Stimulated activated CD4-positive, alpha-beta T cell treated with anti-CD3 and anti-CD28 coated beads, Interleukin-12 subunit alpha, Interleukin-12 subunit beta, amount 100 ng/mL, for 48 hours (primary cell): ENCODE measurements at places on chromosomes 7 and 10.

GRCh38 chr7:127789031-127789430, 137.0 kb downstream of the SND1 start:
- no peak for DNase-seq

- DNase-seq = no peak
Measured at GRCh38 chr10:110101464-110102144, 93.8 kb downstream of the ADD3 start.

DNA sequence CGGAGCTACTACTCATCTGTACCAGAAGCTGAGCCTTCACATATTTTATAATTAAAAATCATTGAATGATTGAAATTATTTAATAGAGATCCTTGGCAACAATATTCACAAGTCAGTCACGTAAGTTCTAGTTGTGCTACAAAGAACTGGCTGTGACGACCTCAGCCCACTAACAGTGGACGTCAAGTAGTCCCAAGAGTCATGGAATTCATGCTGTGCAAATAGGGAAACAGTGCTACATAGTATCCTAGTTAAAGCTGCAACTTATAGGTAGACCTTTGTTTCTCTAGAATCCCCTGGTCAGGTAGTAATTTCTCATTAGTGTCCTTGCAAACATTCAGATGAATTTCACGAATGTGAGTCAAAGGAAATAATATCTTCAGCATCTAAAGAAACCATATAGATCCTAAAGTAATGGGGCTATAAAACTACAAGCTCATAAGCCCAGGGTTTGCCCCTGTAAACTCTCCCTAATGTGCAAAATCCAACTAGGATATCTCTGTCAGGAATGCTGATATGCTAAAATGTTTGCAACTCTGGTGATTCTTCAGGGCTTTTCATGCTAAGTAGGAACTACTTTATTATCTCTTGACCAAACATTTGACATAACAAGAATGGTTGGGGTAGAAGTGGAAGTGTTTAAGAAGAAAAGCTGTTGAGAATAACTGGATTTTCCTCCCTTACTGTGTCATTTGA, 31.2 kb downstream of the CFAP69 start:
- no peak for DNase-seq

GRCh38 chr7:43792471-43793150, 34.1 kb downstream of the BLVRA start:
- no peak for DNase-seq

- DNase-seq = no peak
Measured at GRCh38 chr10:130801784-130802183, 509.7 kb downstream of the TCERG1L start.

GRCh38 chr10:129023082-129023481, 444.0 kb upstream of the MGMT start:
- no peak for DNase-seq

- DNase-seq = no peak
Measured at GRCh38 chr10:74293686-74294371, 142.8 kb downstream of the ADK start.

DNA sequence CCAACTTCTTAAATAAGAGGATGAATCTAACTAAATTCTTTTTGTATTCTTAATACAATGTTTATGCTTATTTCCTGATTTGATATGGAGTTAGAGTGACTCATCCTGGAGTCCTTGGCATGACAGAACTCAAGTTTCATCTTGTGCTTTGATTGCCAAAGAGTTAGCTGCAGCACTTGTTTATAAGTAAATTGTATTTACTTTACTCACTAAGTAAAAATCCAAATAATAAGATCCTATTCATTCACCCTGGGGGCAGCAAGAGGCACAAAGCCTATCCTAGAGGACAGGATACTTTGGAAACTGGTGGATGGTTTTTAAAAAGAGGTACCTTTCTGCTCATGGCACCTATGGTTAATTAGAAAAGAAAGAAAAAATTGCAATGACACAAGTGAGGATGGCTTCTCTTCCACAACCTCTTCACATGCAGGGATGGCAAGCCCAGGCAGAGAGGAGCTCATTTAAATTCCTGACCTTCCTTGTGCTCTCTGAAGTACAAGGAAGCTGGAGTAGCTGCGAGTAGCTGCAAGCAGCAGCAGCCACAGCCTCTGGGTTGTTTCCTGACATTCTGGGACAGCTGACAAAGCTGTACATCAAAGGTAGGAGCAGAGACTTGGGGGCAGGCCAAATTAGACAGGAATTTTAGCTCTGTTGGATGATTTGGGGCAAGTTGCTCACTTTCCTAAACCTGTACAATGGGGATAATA, 28.5 kb upstream of the CROT start:
- DNase-seq = no peak

DNA sequence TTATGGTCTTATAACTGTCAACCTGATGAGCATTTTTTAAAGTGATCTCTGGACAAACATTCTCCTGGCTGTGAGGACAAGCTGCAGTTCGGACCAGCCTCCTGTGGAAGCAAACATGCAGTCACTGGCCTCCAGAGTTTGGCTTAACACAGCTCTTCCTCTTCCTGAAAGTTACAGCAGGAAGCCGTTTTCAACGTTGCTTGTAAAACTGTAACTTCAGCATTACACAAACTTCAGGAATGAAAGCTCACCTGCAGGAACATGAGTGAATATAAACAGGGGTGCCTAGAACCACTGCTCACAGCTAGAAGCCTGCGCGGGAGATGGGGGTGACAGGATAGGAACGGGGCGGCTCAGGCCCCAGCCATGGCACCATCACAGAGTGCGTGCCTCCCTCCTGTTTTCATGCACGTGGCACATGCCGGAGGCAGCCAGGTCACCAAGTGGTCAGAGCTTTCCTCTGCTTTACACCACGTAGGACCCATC, 292.9 kb upstream of the PITRM1 start:
- DNase-seq = no peak

GRCh38 chr7:30841801-30842541, 69.7 kb upstream of the AQP1 start:
- no peak for DNase-seq
